ENCODE measurements at places on chromosomes 1 and 21.

- no peak for DNase-seq
Observed at GRCh38 chr1:190119683-190120082, 358.0 kb downstream of the BRINP3 start.

GRCh38 chr1:3459940-3460671 lies 5.6 kb downstream of the ARHGEF16 start:
- DNase-seq: no peak

DNA sequence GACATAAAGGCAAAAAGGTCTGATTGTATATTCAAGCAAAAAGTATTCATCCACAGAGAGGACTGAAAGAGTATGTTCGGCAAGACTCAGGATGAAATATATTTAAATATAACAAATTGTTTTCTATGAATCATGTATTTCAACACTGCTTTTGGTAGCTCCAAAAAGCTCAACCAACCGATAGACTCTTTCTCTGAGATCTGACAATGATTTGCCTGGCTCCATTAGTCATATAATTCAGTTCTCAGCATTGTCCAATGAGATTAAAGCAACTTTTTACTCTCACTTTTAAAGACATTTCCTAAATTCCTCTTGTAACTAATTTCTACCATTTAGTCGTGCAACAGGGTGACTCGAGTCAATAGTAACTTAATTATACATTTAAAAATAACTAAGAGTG lies 319.1 kb upstream of the GREM2 start:
- DNase-seq: no peak

- DNase-seq: no peak
Observed at GRCh38 chr1:225454733-225455132, 26.9 kb upstream of the LBR start.

- DNase-seq: no peak
Observed at GRCh38 chr1:178023181-178023618, 53.3 kb upstream of the SEC16B start.
